Stimulated activated CD8-positive, alpha-beta memory T cell treated with anti-CD3 and anti-CD28 coated beads, Interleukin-7, amount 100 ng/mL, for 24 hours (primary cell): ENCODE measurements at places on chromosomes 1 and 21.

- DNase-seq, result no peak
These were observed 5.8 kb downstream of the TINAGL1 start for GRCh38 chr1:31581821-31582810.

DNA sequence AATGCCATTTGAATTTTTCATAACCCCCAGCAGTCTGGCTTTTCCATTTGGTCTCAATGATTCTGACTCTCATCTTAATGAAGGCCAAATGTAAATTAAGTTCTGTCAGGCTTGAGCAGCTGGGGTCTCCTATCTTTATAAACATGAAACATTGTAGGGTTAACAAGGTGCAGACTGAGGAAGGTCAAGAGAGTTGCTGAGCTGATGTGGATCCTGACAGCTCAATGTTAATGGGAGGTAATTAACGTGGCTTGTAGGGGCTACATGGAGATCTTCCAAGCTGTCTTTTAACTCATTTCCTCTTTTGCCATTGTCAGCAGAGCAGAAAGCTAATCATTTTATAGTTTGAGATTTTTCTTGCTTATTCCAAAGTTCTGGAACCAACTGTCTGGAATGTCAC, 55.2 kb downstream of the FGGY start:
- no peak for DNase-seq

GRCh38 chr1:210920716-210921694, 212.9 kb downstream of the KCNH1 start:
- no peak for DNase-seq

DNA sequence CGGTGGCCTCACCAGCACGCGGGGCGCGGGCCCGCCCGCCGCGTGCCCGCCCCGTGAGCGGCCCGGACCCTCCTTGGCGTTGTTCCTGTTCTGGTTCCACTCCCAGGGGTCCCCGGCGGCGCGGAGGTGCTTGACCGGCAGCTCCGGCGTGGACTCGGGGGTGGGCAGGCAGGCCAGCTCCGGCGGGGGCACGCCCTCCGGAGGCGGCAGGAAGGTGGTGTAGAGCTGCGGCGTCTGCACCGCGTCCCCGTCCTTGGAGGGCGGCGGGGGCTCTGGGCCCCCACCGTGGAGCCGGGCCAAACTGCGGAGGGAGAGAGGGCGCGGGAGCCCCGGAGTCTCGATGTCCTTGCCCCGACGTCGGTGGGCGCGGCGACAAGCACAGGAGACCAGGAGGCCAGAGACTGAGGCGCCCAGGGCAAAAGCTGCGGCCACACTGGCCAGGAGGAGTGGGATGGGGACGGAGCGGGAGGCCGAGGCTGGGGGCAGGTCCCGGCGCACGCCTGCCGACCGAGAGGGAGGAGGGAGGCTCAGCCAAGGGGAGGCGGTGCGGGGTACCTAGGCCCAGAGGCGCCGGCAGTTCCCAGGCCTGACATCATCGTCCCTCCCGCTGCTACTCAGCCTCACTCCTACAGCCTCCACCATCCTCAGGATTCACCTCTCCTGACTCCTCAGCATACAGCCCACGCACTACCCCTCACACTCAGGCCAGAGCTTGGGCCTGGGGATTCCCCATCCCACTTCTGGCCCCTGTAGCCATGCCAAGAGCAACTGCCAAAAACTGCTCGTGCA, 13.2 kb downstream of the SEMA6C start:
- DNase-seq, result no peak

DNA sequence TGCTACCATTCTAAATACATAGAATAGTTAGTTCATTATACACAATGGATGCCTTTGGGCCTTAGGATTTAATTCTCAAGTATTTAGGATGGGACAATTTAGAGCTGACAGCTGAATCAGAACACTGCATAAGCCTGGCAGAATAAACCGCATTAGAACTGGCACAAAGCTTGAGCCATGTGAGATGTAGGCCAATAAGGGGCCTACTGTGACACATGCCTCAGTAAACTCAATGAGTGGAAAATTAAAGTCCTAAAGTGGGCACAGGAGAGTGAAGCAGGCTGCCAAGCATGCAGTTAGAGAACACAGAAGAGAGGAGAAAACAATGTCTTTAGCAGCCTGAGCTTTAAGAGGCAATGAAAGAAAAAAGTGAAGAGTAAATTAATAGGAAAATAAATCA, 24.3 kb downstream of the SCYL3 start:
- DNase-seq, result no peak

DNA sequence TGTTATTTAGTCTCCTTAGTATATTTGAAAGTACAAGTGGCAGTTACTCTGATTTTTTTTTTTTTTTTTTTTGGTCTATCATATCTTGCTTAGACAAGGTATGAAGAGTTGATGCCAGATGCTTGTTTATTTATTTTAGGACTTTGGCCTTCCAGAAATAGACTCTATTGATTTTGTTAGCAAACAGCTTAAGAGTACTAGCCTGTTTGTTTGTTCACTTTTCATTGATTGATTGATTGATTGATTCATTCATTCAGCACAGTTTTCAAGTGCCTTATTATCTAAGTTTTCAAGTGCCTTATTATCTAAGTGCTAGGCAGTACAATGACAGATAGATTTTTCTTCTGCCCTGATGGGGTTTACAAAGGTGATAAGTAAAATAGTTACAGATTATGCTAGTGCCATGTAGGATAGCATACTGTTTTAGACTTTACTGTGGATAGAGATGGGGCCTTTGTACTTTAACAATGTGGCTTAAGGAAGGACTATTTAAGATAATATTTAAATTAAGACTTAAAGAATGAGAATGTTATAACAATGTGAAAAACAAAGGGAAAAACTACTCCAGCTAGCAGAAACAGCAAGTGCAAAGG, 50.5 kb downstream of the MTF2 start:
- DNase-seq, result no peak
